ENCODE measurements at places on chromosomes 12 and 14. TPM values are rescaled to one million over a fixed set of nuclear protein-coding genes. Genes with fewer than 3 reads are reported as not detected.

DNA sequence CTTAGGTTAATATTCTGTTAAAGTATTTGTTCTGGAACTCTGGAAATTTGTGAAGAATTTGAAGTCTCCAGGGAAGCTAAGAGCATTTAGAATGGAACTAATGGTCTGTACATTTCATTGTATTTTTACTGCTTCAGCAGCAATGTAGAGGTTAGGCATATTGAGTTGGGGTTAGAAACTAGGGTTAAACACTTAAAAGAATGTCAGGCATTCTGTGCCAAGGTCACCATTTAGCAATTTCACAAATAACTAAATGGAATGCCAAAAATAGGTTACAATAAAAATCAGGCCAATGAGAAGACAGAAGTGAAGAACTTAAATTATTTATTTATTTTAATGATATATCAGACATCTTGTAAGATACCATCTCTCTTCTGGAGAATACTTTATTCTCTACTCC, 210.8 kb downstream of the C12orf50 start:
- DNase-seq = no peak

- peak; percentile 52 for DNase-seq
These were observed 113.5 kb upstream of the VASH1 start for GRCh38 chr14:76647697-76648298.

GRCh38 chr14:101454229-101454628, 107.1 kb upstream of the DIO3 start:
- DNase-seq = no peak

DNA sequence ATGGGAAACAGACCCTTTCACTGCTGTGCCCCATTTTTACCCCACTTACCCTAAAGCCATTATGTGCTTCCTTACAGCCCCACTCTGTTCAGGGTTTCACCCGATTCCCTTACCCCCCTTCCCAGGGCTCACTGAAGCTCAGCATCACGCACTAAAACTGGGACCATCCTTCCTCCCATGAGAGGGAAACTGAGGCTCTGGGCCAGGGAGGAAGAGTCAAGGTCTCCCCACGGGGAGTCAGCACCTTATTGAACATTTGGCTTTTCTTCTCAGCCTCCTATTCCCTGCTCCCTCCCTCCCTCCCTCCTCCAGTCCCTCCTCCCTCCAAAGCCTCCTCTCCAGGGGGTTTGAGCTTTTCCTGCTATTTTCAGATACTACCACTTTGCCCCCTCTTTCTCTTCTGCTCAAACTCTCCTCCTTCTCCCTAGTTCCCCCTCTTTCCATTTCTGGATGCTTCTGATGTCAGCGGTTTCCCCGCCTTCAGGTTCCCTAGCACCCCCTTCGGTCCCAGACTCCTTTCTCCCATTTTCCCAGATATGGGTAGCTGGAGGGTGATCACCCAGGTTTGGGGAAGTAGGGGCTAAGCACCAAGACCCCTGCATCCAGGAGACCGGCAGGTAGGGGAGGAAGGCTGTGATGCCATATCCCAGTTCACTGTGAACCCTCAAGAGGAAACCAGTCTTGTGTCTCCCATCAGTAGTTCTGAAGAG, 960 bp downstream of the GPR162 start:
- no peak for DNase-seq

GRCh38 chr14:24790196-24790595, 156.2 kb upstream of the GZMB start:
- DNase-seq = no peak

DNA sequence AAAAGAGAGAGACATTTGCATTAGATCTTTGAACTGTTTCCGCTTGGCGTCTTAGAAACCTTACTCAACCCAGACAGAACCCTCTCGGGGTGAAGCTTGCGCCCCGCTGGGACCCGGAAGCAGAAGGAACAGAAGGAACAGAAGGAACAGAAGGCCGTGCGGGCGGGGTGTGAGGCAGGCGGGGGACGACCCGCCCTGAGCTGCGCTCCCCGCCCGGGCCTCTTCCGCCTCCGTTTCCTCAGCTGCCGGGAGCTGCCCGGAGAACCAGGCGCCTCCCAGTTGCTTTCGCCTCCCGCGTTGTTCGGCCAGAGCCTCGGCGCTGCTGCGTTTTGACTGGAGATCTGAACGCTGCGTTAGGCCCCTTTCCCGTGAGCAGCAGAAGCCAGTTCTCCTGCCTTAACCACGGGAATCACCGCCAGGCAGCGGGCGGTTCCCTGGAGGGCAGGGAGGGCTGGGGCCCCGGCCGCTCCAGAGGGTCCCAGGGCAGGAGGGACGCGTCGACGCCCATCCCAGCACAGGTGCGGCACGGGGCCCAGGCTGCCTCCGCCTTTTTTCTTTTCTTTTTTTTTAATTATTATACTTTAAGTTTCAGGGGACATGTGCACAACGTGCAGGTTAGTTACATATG, 19.3 kb upstream of the MMP17 start:
- no peak for DNase-seq

DNA sequence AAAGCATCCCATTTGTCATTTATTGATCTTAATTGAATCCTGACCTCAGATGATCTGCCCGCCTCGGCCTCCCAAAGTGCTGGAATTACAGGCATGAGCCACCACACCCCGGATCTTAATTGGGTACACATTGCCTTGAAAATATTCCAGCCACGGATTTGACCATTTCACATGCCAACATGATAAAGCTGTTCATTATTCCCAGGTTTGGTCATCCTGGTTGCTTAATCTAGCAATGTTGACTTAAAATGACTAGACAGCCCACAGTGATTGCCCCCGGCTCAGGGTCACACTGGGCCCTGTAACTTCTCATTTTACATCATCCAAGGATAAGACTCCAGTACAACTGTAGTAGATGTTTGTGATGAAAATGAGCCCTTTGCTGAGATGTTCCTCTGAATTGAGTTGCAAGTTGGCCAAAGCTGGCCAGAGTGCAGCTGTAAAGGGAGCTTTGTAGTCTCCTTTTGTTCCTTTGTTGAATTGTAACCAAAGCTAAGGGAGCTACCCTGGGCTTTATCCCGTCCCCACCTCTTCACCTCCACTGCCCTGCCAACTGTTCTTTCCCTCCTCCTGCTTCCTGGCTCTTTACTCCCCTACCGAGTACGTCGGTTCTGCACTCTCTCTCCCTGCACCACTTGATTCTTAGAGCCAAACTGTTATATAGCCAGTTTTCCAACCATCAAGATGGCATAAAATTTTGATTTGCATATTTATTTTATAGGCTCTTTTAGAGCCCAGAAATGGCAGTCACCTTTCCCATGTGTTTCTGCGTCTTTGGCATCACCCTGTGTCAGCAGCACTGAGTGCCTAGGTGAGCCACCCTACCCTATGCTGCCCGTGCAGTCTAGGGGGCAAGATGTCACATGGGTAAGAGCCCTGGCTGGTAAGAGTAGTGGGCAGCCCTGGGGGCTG, 141.3 kb upstream of the HIF1A start:
- DNase-seq = no peak

DNA sequence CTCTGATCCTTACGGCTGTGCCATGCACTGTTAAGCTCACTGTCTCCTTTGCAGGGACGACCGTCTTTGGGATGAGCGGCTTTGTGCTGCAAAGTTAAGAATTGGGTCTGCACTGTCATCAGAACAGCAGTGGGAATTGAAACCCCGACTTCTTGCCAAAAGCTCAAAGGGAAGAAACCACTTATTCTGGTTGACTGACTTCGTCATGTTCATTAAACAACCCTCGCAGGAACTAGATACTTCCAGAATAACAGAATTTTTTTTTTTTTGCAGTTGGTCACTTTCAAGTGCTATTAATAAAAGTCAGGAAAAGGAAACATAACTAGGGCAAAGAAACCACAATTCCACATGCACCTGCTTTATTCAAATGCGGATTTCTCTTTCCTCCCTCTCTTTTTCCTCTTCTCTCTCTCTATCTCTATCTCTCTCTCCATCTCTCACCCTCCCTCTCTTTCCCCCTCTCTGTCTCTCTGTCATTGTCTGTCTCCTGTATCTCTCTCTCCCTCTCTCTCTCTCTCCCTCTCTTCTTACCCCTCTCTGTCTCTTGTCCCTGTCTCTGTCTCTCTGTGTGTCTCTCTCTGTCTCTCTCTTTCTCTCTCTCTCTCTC, 12.3 kb upstream of the GLT1D1 start:
- DNase-seq = peak; percentile 28

- no peak for DNase-seq
These were observed 646.9 kb upstream of the TMEM132C start for GRCh38 chr12:127619869-127620734.

- no peak for DNase-seq
These were observed 1.7 kb downstream of the ATF7 start for GRCh38 chr12:53624458-53624857.

- DNase-seq = no peak
These were observed 8.1 kb downstream of the CARMIL3 start for GRCh38 chr14:24059841-24060388.

- no peak for DNase-seq
These were observed 50.5 kb upstream of the TMED10 start for GRCh38 chr14:75226755-75227544.

DNA sequence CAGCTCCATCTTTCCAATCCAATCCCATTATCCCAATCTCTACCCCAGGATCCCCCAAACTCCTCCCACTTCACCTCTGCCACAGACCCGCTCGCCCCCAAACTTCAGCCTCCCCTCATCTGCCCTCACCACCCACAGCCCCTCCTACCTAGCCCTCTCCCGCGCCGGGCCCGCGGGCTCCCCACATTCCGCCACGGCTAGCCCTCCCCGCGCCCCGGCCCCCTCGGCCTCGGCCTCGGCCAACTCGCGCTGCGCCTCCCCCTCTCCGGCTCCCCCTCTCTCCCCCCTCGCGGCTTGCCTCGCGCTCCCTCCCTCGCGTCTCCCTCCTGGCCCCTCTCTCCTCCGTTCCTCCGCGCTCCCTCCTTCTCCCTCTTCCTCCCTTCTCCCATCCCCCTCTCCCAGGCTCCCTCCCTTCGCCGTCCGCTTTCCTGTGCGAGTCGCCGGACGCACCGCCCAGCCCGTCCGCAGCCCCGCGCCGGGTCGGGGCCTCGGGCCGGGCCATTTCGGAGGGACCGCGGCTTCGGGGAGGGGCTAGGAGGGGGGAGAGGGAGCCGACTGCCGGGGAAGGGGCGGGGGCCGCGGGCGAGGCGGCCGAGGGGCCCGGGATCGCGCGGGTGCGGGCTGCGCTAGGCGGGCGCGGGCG, at the start of gene ATN1:
TSS of gene ATN1 (plus strand) at position 581 of the 643 bp plus-strand sequence. CDS start 6,043 bp downstream, outside the sequence.
- peak; percentile 90 for DNase-seq

GRCh38 chr14:24312736-24313507, 1.6 kb downstream of the LTB4R start:
- DNase-seq = no peak

DNA sequence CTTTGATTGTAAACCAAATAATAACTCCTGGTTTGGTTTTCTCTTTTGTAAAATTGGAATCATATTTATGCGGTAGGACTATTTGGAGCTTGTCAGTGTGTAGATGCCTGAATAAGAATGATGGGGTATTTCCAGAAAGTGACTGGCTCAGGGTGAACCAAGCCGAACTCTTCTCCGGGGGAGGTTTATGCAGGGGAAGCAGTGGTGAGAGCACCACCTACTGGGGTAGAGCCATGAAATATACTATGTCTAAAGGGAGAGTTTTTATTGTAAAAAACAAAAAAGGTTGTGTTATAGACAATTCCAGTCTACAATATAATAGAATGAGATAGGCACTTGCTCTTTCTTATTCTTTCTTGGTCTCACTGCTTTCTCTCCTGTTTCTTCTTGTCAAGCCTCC, 222.9 kb upstream of the SLC16A7 start:
- DNase-seq = no peak

DNA sequence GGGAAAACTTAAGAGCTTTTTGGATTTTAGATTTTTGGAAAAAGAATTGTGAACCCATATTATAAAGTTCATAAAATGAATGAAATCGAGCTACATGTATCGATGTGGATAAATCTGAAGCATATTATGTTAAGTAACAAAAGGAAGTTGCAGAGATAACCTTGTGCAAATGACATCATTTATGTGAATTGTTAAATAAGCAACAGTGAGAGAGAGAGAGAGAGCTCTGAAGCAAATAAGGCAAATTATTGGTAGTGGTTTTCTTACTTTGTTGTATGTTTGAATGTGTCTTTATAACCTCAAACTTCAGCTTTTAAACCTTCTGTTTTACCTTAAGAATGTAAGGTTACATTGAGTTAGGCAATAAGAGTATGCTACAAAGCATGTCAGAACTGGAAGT, 78.8 kb downstream of the ERC1 start:
- no peak for DNase-seq

DNA sequence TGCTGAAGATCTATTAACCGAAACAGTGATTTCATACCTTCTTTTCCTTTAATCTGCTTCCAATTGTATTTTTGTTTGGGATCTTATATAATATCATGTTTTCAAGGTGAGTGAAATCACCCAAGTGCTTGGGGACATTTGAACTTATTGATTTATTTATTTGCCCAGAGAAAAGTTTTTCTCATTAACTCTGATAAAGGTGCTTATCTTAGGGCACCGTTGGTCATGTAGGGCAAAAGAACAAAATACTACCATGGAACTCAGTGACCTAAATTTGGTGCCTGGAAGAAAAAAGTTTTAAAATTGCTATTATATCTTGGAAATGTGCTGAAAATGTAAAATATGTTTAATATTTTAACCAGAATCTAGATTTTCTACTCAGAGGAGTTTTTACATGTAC, 207.4 kb upstream of the NPAS3 start:
- DNase-seq = no peak

GRCh38 chr14:58354808-58355207, 40.9 kb upstream of the TOMM20L start:
- no peak for DNase-seq

- no peak for DNase-seq
These were observed 117.6 kb upstream of the RASSF8 start for GRCh38 chr12:25840678-25841465.

- DNase-seq = no peak
These were observed 83.4 kb downstream of the TESC start for GRCh38 chr12:117015811-117016210.

DNA sequence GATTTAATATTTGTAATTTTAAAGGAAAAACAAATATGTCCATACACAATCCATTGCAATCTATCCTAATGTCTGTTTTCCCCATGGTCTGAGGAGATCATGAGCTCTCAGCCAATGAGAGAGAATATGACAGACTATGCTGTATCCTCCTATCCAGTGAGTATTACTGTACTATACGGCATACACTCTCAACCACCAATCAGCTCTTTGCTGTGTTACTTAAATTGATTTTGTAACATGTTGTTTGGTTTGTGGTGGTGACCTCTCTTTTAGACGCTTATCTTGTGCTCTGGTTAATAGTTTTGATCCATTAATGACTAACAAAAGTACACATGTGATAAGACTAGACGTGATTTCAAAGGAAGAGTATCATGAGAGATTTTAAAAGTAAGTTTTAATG, 231.5 kb upstream of the FOXN3 start:
- DNase-seq = no peak

- no peak for DNase-seq
These were observed 41.2 kb downstream of the SLC38A1 start for GRCh38 chr12:46227616-46228015.

Gene RIMBP2
- 24.9 TPM for polyA plus RNA-seq

Gene ASCL4
- not detected for polyA plus RNA-seq

Gene AGAP2
- polyA plus RNA-seq = 1.5 TPM

Gene NCOR2
- 96.7 TPM for polyA plus RNA-seq

Gene GLI1
- polyA plus RNA-seq = 20.2 TPM

Gene UBE2N
- polyA plus RNA-seq = 148 TPM

Gene IGF1
- 3.6 TPM for polyA plus RNA-seq

Gene SDSL
- 18.2 TPM for polyA plus RNA-seq

Data from renal pelvis (tissue), 12 donors.